Cardiac muscle cell (in vitro differentiated cells and primary cell): ENCODE measurements at places on chromosomes 4 and X. TPM values are rescaled to one million over a fixed set of nuclear protein-coding genes. Genes with fewer than 3 reads are reported as not detected.

- peak; percentile 46 for DNase-seq
Measured at GRCh38 chr4:139574641-139575040, 18.6 kb upstream of the SETD7 start.

DNA sequence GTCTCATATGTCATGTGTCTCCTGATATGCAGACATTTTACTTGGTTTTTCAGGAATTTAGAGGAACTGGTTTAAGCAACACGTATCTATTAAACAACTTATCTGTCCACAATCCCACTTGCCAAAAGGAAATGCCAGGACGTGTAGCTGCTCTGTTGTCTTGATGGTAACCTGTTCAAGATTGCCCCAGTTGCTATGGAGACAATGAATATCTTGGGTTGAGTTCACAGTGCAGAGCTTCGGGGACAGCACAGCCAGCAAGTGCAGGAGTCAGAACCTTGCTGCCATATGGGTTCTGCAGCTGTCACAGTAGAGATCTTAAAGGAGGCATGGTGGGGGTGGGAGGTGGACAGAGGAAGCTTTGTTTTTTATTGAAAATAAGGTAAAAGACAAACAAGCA lies 28.7 kb upstream of the FAM9B start:
- no peak for DNase-seq

DNA sequence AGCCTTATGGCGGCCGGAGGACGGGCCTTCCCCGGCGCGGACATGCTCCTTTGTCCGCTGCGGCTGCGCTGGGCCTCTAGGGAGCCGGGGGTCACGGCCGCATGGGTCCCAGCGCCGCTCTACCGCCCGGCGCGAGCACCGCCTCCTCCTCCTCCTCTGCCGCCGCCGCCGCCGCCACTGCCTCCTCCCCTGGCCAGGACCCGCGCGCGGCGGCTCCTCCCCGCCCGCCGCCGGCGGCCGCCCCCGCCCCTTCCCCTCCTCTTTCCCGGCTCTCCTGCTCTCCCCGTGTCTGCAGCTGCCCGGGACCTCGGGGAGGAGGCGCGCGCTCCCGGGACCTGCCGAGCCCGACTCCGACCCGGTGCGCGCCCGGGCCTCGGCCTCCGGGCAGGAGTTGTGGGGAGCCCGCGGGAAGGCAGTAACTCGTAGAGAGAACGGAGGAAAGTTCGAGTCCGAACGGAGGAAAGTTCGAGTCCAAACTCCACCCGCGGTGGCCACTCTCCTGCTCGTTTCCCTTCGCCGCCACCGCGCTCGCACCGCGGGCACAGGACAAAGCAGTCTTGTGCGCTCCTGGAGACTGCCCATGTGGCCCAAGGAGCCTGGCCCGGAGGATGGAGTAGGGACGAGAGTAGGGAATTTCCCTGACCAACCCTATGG lies at the start of gene ADGRA3:
Gene ADGRA3 (minus strand): TSS at position 179 of the 654 bp plus-strand sequence. CDS start 282 bp downstream, outside the sequence.
- DNase-seq: peak; percentile 90

GRCh38 chrX:152405561-152405960 lies 45.6 kb downstream of the GABRA3 start:
- DNase-seq: no peak

DNA sequence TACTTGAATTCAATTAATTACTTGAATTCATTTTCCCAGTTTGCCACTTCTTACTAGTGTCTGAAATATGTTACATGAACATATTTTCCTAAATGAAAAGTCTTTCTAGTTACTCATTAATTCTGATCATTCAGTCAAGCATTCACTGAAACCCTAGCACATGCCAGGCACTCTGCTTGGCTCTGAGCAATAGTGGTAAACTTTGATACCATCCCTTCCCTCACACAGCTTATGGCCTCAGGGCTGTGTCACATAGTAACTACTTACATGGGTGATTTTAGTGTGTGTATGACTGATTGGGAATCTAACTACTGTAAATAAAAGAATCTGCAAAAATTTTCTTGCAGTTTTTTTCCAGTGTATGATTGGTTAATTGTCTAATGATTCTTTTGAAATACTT lies 32.7 kb downstream of the METAP1 start:
- DNase-seq: no peak

DNA sequence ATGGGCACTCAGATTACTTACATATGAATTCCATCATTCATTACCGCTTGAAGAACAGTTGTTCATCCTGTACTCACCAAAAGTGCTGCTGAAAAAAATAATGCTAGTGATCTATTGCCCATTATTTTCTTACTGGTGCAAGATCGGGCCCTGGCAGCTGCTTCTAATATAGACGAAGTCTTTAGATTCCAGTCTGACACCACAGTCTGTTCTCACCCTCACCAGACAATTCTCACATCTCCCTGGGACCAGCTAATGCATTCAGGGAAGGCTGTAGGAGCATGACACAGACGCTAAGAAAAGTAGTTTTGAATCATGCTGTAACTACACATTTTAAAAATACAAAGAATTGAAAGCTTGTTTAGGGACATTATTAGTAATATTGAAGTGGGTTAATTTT lies 13.8 kb downstream of the GEMIN8 start:
- DNase-seq: peak; percentile 35

- no peak for DNase-seq
Measured at GRCh38 chr4:81704461-81704860, 232.8 kb upstream of the RASGEF1B start.

GRCh38 chr4:121692261-121692660 lies 4.5 kb downstream of the ANXA5 start:
- no peak for DNase-seq

Gene USP11
- 120 and 130 TPM in 2 replicates for total RNA-seq

Gene FAM90A26
- total RNA-seq: not detected in 2 replicates

Gene SHROOM4
- 1.8 and 1.9 TPM in 2 replicates for total RNA-seq

Gene MSN
- 47.1 and 75.9 TPM in 2 replicates for total RNA-seq
